ENCODE measurements at places on chromosomes 16 and 17.

GRCh38 chr17:33858121-33858520 lies 397.0 kb upstream of the CCL2 start:
- DNase-seq: no peak

- DNase-seq: no peak
Measured at GRCh38 chr17:57502811-57503241, 242.3 kb downstream of the CCDC182 start.

DNA sequence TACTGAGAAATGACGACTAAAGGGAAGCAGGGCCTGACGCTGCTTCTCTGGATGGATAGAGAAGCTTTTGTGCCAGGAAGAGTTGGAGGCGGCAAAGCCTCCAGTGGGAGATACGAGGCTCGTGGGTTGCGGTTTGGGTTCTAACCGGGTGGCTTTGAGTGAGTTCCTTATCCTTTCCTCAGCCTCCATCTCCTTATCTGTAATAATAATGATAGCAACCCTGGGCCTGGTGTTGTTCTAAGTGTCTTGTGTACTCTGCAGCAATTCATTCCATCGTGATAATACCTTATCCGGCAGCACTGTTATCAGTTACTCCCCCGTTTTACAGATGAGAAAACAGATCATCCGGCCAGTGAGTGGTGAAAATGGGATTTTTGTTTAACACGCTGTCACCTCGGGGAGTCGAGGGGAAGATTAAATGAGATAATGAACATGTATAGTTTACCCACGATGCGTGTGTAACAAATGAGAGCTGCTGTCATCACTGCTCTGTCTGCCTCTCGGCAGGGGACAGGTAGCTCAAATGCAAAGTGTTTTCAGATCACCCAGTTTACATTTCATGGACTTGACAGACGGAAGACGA lies 52.0 kb upstream of the LHX1 start:
- no peak for DNase-seq

- no peak for DNase-seq
Measured at GRCh38 chr17:57676543-57676942, 68.6 kb downstream of the CCDC182 start.

DNA sequence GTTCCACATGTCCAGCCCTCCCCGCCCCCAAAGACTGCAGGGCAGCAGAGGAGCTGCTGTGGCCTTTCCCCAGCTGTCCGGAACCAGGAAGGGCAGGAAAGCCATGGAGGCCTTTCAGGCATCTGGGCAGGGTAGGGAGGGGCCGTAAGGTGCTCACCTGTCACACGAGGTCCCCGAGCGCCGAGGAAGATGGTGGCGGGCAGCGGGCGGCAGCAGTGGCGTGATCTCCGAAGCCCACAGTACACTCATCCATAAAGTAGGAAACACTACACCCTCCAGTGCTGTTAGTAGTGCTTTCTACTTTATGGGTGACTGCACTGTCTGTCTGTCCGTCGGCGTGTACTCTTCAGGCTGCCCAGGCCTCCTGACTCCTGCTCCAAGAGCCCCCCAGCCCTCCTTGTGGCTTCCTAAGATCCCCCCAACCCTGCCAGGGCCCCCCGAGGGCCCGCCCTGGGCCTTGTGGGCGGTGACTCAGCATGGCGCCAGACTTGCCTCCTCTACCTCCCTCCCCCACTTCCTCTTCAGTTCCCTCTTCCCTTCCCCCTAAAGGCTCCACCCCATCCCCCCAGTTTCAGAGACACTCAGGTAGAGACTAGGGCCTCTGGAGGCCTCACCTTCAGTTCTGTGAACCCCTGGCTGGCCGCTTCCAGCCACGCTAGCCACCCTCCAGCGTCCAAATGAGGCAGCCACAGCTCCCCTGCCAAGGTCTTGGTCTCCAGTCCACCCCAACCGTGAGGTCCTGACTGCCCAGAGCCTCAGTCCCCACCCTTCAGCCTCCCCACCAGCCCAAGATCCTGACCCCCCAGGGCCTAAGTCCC lies 2.6 kb upstream of the TSPOAP1 start:
- no peak for DNase-seq

DNA sequence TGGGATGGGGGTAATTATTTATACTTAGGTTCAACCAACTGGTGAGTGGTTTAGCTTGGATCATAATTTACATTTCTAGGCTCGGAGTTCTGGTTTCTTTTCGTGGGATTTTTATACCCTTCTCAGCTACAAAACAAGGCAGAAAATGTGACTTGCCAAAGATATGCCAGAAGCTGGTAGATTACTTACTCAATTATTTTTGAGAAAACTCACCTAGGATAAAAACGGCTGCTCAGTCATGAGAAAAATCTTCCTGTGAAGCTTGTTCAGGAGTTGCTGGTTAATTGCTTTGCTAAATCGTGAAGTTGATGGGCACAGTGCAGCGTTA lies 1.1 kb downstream of the NDEL1 start:
- no peak for DNase-seq

DNA sequence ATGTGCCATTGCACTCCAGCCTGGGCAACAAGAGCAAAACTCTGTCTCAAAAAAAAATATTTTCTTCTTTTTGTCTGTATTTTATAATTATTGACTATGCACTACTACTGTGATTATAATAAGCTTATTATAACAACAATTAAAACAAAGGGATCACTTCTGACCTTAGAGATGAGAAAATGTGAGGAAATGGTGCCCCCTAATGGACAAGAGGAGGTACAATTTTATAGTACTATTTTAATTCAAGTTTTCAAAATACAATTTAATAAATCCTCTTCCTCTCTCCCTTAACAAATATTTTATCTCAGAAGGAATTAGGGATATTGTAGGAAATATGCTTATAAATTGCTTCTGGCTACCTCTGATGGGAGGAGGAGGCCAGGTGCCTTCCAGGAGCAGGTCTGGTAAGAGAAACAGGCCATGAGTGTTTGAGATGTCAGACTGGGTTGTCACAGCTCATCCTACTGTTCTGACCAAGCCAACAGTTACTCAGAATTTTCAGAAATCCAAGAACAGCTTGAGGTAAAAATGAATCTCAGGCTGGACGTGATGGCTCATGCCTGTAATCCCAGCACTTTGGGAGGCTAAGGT lies 14.0 kb downstream of the VPS53 start:
- no peak for DNase-seq

DNA sequence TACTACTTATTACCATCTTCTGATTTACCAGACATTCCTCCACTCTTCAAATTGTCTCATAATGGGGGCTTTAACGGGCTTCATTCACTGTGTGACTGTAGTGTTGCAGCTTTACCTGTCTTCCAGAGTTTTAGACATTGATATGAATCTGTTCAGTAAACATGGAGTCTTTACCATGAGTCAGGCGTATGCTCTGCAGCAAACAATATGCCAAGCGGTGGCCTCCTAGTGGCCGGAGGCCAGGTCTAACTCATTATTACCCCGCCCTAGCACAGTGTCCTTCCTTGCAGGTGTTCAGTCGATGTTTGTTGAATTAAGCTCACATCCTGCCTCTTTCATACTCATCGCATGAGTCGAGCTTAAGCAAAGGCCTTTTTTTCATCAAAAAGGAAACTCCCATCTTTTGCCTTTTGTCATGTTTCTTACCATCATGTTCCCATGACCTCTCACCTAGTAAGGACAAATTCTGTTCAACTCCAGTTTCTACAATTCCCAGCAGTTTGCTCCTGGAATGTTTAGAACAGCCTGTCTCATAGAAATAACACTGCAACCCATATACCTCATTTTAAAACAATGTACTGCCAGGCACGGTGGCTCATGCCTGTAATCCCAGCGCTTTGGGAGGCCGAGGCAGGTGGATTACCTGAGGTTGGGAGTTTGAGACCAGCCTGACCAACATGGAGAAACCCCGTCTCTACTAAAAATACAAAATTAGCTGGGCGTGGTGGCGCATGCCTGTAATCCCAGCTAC lies 39.4 kb downstream of the TUBD1 start:
- peak; percentile 88 for DNase-seq

DNA sequence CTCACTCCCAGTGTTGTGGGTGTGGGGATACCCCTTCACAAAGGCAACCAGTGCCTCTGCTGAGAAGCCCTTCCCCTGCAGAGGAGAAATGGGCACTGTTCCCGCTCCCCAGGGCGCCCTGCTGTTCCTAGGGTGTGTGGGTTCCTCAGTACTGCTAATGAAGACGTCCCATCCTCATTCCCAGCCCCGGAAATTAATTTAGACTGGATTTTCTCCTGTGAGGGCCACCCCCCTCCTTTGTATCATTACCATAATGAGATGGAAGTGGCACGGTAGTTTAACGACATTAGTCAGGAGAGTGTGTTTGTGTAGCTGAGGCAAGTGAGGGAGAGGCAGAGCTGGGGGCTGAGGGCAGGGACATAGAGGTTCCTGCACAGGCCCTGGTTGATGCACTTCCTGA lies 53.2 kb downstream of the PIPOX start:
- DNase-seq: peak; percentile 75

DNA sequence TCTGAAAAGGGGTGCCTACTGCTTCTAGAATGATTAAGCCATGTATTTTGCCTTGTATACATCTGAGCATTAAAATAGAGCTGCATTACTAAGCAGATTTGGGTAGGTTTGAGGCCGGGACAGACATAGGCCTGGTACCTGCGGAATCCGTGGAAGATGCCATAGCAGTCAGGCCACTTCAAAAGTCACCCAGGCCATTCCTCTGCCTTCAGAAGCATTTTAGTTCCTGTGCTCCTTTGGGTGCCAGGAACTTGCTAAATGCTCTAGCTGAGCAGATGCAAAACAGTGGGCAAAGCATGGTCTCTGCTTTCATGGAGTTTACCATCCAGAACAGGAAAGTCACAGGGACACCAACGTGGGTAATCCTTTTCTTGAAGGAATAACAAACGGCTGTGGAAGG lies 5.7 kb upstream of the TMEM100 start:
- DNase-seq: no peak

- DNase-seq: no peak
Measured at GRCh38 chr16:30950516-30951065, 1.7 kb downstream of the ORAI3 start.

DNA sequence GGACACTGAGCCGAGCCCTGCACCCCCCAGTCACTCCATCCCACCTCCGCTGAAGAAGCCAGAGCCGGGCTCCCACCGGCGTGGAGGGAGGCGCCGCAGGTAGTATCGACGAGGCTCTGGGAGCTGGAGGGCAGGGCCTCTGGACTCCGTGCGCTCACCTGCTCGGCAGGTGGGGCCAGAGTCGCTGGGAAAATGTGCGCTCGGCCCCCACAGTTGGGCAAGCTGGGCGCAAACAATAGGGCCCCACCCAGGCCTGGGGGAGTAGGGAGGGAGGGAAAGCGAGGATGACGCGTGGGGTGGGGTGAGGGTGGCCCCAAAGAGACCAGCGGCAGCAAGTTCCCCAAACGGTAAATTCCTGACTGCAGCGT lies 668 bp downstream of the JUP start:
- DNase-seq: peak; percentile 61

GRCh38 chr16:88634994-88635670 lies 3.2 kb upstream of the IL17C start:
- DNase-seq: no peak

- DNase-seq: no peak
Measured at GRCh38 chr17:37735165-37735564, 9.7 kb downstream of the HNF1B start.

GRCh38 chr17:75565618-75566017 lies 22.0 kb upstream of the MYO15B start:
- DNase-seq: no peak

- DNase-seq: no peak
Measured at GRCh38 chr17:63150994-63151464, 185.0 kb downstream of the TANC2 start.

- DNase-seq: no peak
Measured at GRCh38 chr16:75075688-75076268, 40.8 kb downstream of the LDHD start.

GRCh38 chr17:42071810-42072209 lies 21.4 kb upstream of the C17orf113 start:
- no peak for DNase-seq

DNA sequence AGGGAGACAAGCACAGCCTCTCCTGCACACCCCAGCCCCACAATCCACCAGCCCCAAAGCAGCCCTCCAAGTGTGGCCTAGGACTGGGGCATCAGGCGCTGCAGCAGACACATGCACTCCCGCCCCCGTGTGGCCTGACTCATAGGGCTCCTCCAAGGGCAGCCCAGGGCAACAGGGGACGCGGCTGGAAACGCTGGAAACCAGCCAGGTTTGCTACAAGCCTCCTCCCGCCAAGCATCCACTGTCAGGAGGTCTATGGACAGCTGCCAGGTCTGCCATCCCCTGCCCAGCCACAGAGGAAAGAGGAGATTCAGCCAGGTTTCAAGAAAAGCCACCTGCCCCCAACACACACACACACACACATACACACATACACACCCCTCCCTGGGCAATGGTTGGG lies 25.8 kb downstream of the SRCIN1 start:
- DNase-seq: peak; percentile 94

DNA sequence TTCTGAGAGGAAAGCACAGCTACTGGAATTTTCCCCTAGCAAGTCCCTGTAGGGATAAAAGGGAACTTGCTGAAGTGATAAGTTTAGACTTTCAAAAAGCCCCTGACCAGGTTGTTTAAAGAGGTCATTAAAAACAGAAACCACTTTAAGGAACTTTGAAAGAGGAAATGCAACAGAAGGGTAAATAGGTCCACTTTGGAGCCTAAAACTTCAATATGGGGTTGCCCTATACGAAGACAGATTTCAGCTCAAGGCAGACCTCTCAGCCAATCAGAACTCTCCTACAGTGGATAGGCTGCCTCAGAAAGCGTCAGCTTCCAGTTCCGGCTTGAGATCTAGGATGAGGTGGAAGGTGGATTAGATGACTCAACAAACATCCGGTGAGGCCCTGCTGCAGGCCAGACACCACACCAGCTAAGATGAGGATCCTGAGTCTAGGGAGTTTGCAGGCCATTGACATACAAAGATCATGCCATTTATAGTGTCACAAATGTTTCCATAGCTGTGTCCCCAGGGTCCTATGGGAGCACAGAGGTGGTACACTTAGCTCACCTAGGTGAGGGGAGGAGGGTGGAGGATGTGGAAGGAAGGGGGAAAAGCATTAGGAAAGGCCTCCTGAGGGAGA lies 7.9 kb upstream of the MFSD6L start:
- no peak for DNase-seq

- no peak for DNase-seq
Measured at GRCh38 chr16:87438611-87438985, 46.5 kb downstream of the MAP1LC3B start.

GRCh38 chr17:22411185-22411784 lies 719.0 kb downstream of the KCNJ18 start:
- no peak for DNase-seq

DNA sequence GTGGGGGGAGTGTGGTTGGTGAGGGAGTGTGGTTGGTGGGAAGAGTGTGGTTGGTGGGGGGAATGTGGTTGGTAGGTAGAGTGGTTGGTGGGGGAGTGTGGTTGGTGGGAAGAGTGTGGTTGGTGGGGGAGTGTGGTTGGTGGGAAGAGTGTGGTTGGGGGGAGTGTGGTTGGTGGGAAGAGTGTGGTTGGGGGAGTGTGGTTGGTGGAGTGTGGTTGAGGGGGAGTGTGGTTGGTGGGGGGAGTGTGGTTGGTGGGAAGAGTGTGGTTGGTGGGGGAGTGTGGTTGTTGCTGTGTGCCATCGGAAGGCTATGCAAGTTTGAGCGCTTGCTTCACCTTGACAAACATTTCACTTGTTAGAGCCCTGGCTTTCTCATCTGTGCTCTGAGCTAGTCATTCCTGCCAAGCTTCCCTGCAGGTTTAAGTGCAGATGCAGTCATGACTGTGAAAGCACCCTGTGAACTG lies 20.1 kb downstream of the MINK1 start:
- DNase-seq: no peak
